Stimulated activated CD8-positive, alpha-beta memory T cell treated with anti-CD3 and anti-CD28 coated beads, Interleukin-15, amount 100 ng/mL, for 4 hours (primary cell): ENCODE measurements at places on chromosomes 5 and 9.

- no peak for DNase-seq
These were observed 54.5 kb upstream of the SEMA6A start for GRCh38 chr5:116629168-116629567.

GRCh38 chr9:78821126-78821822, 524.3 kb downstream of the PSAT1 start:
- DNase-seq, result no peak

GRCh38 chr9:33742519-33742918, 52.8 kb upstream of the PRSS3 start:
- no peak for DNase-seq

- DNase-seq, result no peak
These were observed 175.5 kb upstream of the PAPPA start for GRCh38 chr9:115978091-115978490.

GRCh38 chr9:86948074-86948929, 996 bp upstream of the GAS1 start:
- peak; percentile 42 for DNase-seq

DNA sequence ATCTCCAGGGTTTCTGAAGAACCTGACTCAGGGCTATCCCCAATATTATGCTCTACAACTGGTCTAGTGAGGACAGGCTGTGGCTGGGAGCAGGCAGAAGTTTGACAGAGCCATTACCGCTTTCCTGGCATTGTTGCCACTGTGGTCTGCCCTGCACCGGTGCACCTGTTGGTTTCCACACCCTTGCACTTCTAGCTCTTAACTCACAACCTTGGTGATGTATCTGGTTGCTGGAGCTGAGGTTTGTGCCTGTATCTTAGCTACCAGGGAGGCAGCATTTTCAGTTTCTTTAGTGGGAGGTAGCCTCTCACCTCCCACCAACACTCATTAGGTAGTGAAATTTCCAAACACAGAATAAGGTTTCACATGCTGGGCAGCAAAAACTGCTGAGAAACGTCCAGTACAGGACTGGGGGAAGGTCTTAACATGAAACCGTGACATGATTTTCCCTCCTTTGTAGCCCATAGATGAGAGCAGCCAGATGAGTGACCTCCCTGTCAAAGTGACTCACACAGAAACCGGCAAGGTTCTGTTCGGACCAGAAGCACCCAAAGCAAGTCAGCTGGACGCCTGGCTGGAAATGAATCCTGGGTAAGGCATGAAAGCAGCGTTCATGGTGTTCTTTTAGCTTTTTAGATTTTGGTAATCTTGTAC, 57.7 kb downstream of the SMARCA2 start:
- no peak for DNase-seq

- no peak for DNase-seq
These were observed 9.9 kb downstream of the SH3RF2 start for GRCh38 chr5:145946112-145946861.

- DNase-seq, result no peak
These were observed 26.8 kb downstream of the ANP32B start for GRCh38 chr9:98009936-98010335.

GRCh38 chr5:19903611-19904010, 84.4 kb downstream of the CDH18 start:
- no peak for DNase-seq

DNA sequence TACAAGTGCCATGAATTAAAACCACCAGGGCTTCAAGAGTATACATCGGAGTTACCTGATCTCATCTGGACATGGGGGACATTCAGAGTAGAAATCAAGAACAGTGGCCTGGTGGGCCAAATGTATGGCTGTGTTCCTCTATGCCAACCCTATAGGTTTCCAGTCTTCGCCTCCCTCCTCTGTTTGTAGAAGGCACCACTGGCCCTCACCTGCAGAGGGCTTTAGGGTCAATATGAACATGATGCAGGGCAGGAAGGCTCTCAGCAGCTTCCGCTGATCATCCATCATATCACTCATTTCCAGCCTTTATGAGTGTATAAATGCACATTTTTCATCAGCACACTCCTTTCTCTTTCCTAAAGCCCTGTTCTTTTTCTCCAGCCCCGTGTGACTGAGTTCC, 555.5 kb upstream of the BRINP1 start:
- DNase-seq, result no peak

GRCh38 chr9:78439866-78440830, 143.2 kb downstream of the PSAT1 start:
- no peak for DNase-seq

DNA sequence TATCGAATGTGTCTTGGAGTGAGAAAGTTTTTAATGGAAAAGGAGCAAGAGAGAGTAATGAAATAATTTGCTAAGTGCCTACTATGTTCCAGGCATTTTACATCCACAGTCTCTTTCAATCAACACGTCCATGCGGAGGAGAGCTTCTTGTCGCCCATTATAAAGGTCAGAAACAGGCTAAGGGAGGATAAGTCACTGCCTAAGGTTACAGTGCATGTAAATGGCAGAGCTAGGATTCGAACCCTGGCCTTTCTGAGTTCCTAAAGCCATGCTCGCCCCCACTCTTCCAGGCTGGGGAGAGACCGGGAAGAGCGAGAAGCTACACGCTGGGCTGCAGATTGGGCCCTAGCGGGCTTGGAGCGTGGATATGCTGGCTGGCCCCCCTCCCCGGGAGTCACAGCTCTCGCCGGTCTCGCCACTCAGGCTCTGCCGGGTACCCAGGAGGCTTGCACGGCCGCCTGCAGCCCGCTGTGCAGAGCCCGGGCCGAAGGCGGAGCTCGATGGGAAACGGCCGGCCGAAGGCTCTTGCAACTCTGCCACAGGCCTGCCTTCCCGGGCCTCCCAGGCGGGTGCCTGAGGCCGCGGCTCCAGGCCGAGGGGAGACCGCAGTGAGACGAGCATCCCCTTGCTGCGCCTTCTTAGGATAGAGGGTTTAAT, 775 bp upstream of the LHX2 start:
- no peak for DNase-seq

DNA sequence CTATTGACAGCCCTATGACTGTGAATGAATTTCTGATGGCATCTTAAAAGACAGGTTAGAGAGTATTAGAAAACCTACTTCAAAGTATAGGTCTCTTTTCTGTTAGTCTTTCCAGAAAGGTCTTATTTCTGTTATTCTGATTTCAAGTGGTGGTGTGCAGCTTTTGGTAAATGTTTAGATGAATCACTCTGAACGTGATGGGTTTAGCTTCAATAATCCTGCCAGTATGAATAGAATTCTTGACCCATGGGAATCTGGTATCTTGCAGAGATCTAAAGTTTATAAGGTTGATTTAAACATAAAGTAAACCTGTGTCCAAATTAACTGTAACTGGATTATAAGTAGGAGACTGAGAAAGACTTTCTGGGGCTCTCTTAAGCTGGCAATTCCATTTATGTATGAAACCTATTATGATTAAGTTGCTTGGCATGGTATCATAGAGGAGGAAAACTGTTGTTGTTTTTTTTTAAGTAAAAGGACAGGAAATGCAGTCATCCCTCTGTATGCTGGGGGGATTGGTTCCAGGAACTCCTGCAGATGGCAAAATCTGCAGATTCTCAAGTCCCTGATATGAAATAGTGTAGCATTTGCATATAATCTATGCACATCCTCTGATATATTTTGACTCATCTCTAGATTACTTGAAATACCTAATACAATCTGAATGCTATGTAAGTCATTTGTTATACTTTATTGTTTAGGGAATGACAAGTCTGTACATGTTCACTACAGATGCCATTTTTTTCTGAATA, 77.0 kb upstream of the ADAMTS19 start:
- no peak for DNase-seq

DNA sequence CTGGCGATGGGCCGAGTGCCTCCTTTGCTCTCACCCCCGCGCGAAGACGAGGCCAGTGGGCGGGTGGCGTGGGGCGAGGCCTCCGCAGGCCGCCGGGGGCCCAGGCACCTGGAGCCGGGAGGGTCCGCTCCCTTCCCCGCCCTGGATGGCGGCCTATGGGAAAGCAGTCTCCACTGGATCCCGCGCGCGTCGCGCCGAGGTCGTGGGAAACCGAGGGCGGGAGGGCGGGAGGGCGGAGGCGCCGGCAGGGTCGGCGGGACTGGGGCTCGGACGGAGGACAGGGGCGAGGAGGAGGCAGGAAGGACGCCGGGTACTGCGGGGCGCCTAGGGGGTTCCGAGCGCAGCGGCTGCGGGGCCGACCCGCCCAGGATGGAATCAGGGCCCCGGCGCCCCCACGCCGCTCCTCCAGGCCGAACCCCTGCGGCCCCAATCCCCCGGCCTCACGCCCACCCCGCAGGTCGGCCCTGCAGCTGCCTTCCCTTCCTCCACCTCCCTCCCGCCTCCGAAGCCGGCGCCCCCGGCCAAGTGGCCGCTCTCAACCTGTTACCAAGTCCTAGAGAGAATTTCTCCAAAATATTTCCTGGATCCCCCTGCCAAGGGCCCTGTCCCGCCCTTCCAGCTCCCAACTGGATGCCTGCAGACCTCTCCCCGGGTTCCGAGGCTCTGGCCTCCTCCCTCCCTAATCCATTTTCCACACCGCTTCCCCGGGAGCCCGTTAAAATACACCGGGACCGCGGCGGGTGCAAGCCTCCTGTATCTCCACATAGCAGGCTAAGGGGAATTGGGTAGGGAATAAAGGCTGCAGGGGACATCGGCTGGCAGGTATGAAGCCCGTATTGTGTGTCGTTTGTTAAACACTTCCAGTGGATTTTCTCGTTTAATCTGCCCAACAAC, 146.3 kb downstream of the ERCC6L2 start:
- no peak for DNase-seq

DNA sequence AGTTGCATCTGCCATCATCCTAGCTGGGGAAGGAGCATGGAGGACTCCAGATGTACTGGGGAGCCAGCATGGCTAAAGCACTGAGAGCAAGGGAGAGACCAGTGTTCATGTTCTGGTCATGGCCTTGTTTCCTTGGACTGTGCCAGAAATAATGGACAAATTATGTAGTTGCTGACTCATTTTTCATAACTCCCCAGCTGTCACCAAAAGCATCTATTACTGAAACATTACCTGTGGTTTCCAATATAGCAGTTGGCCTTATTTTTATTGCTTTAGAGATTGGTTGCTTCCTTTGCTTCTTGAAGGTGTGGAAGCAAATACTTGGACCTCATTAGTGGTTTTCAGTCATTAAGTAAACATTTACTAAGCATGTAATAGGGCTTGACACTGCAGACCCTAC, 11.3 kb downstream of the RALGPS1 start:
- DNase-seq, result no peak

GRCh38 chr9:125472926-125473701, 211.5 kb downstream of the GAPVD1 start:
- DNase-seq, result no peak

DNA sequence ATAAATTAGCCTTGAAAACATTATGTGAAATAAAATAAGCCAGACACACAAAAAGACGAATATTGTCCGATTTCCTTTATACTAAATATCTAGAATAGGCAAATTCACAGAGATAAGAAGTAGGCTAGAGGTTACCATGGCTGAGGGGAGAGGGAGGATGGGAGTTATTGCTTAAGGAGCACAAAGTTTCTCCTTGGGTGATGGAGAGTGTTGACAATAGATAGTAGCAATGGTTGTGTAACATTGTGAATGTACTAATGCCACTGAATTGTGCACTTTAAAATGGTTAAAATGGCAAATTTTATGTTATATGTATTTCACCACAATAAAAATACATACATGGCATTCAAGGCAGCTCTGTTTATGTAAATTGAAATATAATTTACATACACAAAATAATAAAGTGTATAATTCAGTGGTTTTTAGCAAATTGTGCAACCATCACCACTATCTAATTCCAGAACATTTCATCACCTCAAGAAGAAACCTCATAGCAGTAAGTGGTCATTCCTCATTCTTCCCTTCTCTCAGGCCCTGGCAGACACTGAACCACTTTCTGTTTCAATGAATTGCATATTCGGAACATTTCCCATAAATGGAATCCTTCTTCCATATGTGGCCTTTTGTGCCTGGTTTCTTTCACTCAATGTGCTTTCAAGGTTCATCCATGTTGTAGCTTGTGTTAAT, 59.2 kb downstream of the NDST1 start:
- DNase-seq, result no peak

- no peak for DNase-seq
These were observed 2.7 kb downstream of the PTGES start for GRCh38 chr9:129750013-129750638.

DNA sequence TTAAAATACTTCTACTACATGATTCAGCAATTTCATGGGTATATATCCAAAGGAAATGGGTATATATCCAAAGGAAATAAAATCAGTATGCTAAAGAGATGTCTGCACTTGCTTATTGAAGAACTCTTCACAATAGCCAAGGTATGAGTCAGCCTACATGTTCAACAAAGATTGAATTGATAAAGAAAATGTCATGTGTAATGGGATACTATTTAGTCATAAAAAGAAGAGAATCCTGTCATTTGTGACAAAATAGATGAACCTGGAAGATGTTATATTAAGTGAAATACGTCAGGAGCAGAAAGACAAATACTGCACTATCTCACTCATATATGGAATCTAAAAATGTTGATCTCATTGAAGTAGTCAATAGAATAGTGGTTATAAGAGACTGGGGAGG, 944.5 kb upstream of the CTNND2 start:
- no peak for DNase-seq

GRCh38 chr9:104240890-104241289, 146.8 kb downstream of the SMC2 start:
- DNase-seq, result no peak

DNA sequence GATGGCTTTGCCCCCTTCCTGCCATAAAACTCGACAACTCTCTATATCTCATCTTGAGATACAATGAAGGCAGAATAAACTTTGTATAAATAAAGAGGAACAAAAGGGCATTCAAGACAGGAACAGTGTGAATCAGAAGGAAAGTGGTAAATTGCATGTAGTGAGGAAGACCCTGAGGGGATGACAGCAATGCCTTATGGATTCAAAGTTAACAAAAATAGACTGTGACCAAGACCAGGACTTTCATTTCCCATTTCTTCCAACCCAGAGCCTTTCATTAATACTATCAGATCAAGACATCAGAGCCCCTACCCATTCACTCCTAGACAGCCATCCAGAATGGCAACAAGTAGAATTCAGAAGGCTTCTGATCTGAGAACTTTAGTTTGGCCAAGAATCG, 46.4 kb upstream of the ZNF462 start:
- no peak for DNase-seq

- no peak for DNase-seq
These were observed 95.7 kb downstream of the ATPSCKMT start for GRCh38 chr5:10153808-10154537.

GRCh38 chr5:111968459-111968858, 211.5 kb upstream of the NREP start:
- no peak for DNase-seq

- DNase-seq, result no peak
These were observed 5.6 kb downstream of the TPRN start for GRCh38 chr9:137194909-137195308.

- DNase-seq, result no peak
These were observed 31.7 kb upstream of the TUSC1 start for GRCh38 chr9:25709941-25710340.

DNA sequence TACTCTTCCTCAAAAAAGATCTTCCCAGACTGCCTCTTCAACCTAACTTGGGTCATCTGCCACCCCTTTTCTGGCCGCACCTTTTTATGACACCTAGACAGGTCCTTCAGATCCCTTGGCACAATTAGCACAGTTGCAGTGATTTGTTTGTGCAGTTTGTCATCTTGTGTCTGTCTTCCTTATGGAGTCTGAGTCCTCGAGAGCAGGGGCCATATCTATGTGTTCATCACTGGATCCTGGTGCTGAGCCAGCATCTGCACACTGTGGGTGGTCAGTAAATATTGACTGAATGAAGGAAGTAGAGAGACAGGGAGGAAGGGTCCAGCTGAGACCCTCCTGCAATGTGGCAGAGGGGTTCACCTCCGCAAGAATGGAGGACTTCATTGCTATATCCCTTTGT, 14.4 kb downstream of the ERGIC1 start:
- DNase-seq, result no peak
